NCI-H187 (cell line): ENCODE measurements at places on chromosomes 3 and 15.
A peak's percentile ranks its signal among the peaks of the same experiment; 100 is the strongest.

DNA sequence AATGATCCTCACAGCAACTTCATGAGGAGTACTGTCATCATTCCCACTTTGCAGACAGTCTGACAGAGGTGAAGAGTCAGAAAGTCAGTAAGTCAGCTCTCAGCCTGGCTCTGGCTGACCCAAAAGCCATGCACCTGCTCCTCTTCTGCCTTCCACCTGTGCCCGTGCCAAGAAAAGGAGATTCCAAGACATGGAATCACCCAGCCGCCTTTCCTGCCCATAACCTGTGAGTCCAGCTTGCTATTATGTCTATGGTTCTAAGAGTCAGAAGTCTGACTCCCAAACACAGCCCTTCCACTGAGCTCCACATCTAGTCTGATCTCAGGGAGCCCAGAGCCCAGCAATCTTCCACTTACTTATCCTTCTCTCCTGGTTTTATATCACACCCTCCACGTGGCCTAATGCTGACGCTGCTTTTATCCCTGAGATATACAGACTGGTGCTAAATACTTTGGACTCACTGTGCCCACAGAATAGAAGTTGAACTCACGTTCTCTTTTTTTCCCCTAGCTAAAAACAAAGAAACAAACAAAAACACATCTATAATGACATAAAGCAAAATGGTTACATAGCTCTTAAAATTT, 66.0 kb downstream of the PLD1 start:
- DNase-seq, result no peak

- no peak for DNase-seq
These were observed 68.1 kb downstream of the MEIS2 start for GRCh38 chr15:37032091-37032775.

- no peak for DNase-seq
These were observed 23.6 kb downstream of the UBE2E1 start for GRCh38 chr3:23829242-23829934.

DNA sequence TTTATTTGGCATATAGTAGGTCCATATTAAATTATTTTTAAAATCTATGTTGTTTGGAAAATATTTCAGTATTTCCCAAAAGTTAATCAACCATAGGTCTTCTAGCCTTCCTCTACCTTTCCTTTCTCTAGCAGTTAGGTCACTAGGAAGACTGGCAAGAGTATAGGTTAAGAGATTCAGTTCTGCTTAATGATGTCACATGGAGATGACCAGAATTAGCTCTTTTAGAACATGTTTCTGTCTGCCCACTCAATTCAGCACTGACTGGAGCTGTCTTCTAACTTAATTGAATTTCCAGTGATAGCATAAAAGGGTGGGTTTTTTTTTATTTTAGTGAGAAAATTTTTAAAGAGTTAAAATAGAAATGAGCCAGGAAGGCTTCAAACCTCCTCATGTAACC, 23.8 kb upstream of the ZBED2 start:
- no peak for DNase-seq

DNA sequence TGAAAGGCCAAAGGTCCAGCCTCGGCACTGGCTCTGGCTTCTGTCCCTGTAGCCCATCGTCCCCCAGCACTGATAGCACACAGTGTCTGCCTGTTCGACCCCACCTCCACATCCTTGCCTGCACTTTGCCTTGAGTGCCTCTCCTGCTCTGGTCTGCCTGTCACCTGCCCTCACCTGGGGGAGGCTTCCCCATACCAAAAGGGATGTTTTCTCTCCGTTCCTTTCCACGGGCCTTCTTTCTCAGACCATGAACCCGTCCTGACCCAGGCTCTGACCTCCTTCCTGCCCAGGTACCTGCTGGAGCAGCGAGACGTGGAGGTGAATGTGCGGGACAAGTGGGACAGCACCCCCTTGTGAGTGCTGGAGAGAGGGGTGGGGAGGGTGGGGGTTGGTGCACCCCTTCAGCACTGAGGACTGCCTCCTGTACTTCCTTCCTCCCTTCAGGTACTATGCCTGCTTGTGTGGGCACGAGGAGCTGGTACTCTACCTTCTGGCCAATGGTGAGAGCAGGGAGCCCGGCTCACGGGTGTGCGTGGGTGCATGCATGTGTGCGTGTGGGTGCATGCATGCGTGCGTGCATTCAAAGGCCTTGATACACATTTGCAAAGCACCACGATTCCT, 1.5 kb downstream of the ABTB1 start:
- DNase-seq, result no peak

DNA sequence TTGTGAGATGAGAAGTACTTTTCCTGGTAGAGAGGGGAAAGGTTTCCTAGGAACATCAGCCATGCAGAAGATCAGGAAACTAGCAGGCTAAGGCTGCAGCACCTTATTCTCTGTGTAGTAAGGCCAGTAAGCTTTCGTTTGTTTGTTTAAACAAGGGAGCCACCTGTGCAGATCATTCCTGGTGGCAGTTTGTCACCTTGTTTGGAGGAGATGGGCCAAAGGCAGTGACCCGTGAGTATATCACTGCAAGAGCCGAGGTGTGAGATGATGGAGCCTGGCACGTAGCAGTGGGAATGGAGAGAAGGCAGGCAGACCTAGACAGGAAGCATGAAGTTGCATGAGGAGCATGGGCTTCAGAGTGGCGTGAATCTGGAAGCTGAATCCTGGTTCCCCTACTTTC, 19.6 kb downstream of the ATG7 start:
- DNase-seq, result no peak

DNA sequence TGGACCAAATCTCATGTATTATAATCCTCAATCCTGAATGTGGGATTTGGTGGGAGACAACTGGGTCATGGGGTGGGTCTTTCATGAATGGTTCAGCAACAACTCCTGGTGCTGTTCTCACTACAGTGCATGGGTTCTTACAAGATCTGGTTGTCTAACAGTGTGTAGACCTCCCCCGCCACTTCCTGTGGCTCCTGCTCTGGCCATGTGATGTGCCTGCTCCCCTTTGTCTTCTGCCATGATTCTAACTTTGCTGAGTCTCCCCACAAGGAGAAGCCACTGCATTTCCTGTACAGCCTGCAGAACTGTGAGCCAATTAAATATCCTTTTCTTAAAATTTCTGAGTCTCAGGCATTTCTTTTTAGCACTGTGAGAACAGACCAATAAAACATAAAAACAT, 557.5 kb downstream of the GOLGA6L6 start:
- no peak for DNase-seq

DNA sequence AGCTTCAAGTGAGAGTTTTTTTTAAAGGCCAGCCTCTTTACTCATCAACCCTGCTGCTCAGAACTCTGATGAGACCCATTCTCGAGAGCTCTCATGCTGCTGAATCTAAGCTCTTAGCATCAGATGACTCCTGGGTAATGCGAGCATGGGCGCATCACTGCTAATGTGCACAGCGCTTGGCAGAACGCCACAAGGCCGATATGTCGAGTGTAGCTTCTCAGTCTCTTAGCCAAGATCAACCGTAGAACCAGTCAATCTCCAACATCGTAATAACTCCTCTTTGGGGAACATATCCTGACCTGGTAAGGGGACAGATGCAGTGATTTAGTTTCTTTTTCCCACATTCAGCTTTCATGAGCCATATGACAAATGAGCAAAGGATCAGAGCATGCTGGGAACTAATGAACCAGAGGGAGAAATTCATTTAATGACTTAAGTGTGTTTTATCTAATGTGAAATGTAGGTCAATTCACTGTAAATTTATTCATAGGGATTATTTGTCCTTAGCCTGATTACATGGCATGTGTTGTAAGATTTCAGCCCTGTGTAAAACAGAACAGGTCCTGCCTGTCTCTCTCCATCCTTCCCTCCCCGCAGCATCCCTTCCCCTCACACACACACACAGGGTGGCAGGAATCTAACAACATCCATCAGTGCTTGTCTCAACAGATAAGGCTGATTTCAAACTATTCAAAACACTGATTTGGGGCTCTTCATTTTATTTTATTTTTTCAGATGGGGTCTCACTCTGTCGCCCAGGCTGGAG, 195.4 kb upstream of the C2CD4B start:
- DNase-seq, result peak; percentile 55

DNA sequence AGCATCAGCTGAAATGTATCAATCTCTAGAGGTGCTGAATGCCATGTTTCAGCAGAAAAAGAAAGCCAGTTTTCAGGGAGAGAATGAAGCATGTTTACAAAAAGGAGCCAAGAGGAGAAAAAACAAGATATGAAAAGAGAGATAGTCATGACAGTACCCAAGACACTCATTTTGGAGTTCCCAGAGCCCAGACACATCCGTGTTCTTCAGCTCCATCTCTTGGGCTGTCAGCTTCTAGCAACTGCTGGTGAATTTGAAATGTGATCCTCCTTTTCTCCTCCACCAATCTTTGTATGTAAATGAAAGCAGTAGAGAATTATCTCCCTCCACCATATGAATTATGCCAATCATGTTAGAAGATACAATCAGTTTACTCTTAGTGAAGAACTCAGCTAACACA, 93.0 kb upstream of the SLC25A36 start:
- no peak for DNase-seq

- DNase-seq, result no peak
These were observed 874.6 kb downstream of the ROBO1 start for GRCh38 chr3:78893161-78893560.

DNA sequence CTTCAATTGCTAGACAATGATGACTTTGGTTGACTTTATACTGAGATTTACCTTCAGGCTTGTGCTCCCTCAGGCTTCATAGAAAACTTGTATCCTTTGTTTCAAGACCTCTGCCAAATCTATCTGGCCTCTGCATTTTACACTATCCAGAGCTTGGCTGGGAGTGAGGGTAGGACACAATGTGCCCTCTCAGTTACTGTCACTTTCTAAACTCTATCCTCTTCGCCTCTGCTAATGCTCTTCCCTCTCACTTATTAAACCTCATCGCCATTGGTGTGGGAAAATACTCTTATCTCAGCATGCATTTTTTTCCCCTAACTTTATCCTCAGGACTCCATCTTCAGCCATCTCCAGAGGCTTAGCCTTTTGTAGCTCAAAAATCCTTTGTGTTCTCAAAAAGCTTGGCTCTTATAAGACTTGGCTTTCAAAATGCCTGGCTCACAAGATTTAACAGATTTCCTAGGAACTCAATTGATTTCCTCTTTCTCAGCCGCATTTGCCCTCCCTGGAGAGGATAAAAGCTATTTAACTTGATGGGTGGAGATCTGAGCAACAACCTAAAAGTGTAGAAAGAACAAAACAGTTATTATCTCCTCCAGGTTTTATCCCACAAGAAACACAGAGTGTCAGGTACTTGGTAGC, 28.3 kb downstream of the SUCNR1 start:
- no peak for DNase-seq

- no peak for DNase-seq
These were observed 701 bp downstream of the EIF5A2 start for GRCh38 chr3:170907637-170908234.

- DNase-seq, result no peak
These were observed 81.6 kb upstream of the PRR20G start for GRCh38 chr3:127369356-127369935.

DNA sequence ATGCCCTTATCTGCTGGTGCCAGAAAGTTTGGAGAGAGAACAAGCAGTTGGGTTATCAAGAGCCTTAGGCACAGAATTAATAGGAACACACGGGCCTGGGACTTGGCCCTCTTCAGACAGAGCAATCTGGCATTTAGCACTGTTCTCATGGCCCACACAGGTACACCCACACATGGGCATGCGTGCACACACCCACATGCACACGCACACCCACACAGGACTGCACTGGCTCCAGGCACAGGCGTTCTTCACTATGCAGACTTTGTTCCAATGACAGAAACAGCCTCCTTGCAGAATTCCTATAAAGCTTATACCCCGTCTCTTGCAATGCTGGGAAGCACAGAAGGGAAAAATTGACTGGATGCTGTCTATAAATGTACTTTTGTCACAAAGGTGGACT, 36.3 kb downstream of the TMEM44 start:
- no peak for DNase-seq

DNA sequence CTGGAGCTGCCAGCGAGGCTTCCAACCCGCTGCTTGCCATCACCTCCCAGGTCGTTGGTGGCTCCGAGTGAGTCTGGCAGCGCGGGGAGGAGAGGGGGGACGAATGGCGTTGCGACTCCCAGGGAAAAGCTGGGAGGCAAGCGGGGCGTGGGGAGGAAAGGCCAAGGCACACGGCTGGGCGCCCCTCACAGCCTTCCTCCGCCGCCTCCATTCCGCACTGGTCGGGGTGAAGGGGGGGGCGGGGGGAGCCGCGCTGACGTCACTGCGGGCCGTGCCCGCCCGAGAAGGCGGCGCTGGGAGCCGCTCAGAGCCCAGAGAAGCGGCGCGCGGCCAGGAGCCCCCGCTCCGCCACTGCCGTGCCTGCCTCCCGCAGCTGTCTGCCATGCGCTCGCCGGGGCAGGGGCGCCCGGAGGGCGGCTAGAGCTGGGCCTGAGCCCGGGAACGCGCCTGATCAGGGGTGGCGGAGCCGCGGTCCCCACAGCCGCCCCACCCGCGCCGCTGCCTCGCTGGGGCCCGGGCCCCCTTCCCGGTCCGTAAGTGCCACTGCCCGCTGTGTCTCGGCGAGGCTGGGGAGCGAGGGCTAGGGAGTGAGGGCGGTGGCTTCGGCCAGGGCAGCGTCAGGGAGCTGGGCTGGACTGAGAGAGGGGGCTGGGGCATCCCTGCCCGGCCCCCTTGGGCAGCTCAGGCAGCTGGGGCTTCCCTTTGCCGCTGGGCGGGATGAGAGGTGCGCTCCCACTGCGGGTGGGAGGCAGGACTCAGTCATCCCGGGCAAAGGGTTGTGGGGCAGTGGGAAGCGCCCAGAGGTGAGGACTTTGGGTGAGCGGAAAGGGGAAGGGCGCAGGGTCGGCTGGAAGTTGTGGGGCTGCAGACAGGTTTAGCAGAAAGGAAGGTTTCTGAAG, 27.8 kb upstream of the POLG start:
- DNase-seq, result peak; percentile 31

DNA sequence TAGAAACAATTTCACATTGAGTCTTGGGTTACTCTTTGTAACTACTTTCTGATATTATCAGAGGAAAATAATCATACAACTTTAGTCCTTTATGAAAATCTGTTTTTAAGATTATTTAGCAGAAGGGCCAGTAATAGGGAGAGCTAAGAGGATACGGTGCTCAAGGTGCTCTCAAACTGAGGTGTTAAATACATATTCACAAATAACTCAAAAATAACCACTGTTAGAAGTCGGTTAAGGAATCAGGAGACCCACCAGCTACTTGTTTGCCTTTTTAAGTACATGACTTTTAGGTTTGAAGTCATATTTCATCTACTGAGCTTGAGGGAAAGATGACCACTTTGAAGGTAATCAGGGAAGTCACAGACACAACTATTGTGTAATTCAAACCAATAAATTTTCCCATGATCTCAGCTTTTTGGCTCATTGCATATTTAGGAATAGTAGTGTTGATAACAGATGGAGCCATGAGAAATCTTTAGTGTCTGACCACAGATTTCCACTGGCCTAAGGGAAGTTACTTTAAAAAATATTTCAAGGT, 1.4 kb upstream of the RSRC1 start:
- DNase-seq, result no peak

- DNase-seq, result no peak
These were observed 12.3 kb downstream of the EIF1B start for GRCh38 chr3:40321818-40322217.

GRCh38 chr3:46908294-46908985, 30.9 kb downstream of the PTH1R start:
- DNase-seq, result no peak
